ENCODE measurements at places on chromosomes 6 and 20.

GRCh38 chr6:146258206-146258605 lies 229.3 kb downstream of the GRM1 start:
- no peak for DNase-seq

DNA sequence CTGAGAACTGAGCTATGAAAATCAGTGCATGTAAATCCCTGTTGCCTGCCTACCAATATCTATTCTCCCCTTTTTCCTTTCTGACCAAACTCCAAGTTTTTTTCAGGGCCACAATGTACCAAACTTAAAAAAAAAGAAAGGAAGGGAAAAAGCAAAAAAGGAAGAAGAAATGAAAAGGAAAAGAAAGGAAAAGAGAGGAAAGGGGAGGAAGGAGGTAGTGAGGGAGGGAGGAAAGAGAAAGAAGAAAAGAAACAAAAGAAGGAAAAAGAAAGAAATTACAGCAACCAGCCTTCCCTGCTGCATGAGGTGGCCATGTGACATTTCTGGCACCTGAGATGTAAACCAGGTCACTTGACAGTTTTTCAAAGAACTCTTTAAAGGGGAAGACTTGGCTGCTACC lies 4.4 kb downstream of the CNKSR3 start:
- no peak for DNase-seq

- no peak for DNase-seq
These were observed 12.1 kb upstream of the SUMO4 start for GRCh38 chr6:149387779-149388512.

- DNase-seq = no peak
These were observed 57.7 kb upstream of the PBOV1 start for GRCh38 chr6:138275976-138276375.

- no peak for DNase-seq
These were observed 54.4 kb downstream of the TPD52L1 start for GRCh38 chr6:125207956-125208355.

DNA sequence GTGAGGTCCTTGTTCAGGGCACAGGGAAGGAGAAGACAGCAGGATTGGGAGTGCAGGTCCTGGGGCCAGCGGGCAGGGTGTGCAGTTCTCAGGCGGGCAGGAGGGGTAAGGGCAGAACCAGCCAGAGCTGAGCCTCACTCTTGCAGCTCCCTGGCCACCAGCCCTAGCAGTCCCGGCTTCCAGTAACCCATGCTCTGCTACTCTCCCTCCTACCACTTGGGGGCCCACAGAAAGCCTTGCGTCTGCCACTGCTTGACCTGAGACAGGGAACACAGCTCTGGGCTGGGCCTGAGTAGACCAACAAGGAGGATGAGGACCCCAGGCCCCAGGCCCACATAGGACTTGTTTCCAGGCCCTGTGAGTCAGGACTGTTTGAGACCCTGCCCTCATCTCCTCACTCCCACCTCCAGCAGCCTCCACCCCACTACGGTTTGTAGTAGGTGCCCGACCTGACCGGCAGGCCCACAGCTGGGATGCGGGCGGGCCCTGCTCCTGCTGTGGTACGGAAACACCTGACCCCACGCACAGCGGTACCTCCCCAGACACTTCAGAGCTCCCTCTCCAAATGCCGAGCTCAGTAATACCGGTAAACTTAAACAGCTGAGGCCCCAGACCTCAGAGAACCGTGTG lies 39.2 kb downstream of the KCNK5 start:
- DNase-seq = peak; percentile 17

DNA sequence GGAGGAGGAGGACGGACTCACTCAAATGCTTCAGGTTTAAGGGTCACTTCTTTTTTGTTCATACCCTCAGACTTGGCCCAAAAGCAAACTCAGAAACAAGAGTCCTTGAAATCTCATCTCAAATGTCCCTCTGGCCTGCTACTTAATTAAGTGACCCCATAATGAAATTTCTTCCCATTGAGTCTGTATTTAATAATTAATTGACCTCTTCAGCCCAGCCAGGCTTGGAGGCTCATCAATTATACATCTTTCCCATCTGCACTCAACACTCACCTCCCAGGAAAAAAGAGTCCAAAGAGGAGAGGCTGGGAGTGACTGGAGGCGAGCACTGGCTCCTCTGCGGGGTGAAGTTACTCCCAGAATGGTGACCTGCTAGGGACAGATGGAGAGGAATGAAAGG lies 90.5 kb upstream of the EYA2 start:
- DNase-seq = no peak

- no peak for DNase-seq
These were observed 12.2 kb downstream of the SLC17A9 start for GRCh38 chr20:62964700-62965099.

DNA sequence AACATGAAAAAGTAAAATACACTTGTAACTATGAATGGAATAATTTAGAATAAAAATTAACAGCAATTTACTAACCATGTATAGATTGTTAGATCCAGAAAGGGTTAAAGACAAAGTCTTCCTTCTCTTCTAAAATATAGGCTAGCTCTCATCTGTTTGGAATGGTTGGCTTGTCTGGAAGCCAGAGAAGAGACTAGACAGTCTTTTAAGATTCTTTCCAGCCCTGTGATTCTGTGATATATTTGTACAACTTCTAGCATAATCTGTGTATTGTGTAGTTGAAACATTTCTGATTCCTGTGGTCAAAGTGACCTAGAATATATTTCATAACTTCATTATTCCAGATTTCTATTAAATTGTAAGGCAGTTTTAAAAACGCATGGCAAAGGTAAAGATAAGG lies 196.6 kb downstream of the UST start:
- no peak for DNase-seq
